Activated naive CD8-positive, alpha-beta T cell treated with anti-CD3 and anti-CD28 coated beads, Interleukin-2, amount 10 ng/mL, durations not matched to agents 7 days and 5 days (primary cell): ENCODE measurements at places on chromosomes 1 and 21.

- no peaks in the 10 kb centered on the region for H3K36me3 ChIP-seq
- H3K4me3 ChIP-seq = no peak overlapping the region
- DNase-seq = peak; percentile 47
- no peaks in the 10 kb centered on the region for H3K4me1 ChIP-seq
- H3K27me3 ChIP-seq = no peaks in the 10 kb centered on the region
These were observed 14.7 kb upstream of the POFUT2 start for GRCh38 chr21:45302082-45303061.

- H3K36me3 ChIP-seq = no peaks in the 10 kb centered on the region
- H3K4me3 ChIP-seq = no peak overlapping the region
- no peaks in the 10 kb centered on the region for H3K4me1 ChIP-seq
These were observed 333.0 kb upstream of the KAZN start for GRCh38 chr1:14265495-14265894.

GRCh38 chr1:9575486-9575885, 13.2 kb upstream of the TMEM201 start:
- H3K4me3 ChIP-seq = no peak overlapping the region
- H3K4me1 ChIP-seq = no peaks in the 10 kb centered on the region
- H3K27me3 ChIP-seq = no peaks in the 10 kb centered on the region

- no peak for DNase-seq
- H3K4me3 ChIP-seq = no peak overlapping the region
- no peak overlapping the region for H3K27ac ChIP-seq
- peaks cover 45% of the 10 kb centered on the region for H3K27me3 ChIP-seq
These were observed 10.7 kb upstream of the MAST2 start for GRCh38 chr1:45792744-45793143.
